Activated naive CD4-positive, alpha-beta T cell treated with anti-CD3 and anti-CD28 coated beads for 36 hours (primary cell): ENCODE measurements at places on chromosomes 2 and 18. TPM values are rescaled to one million over a fixed set of nuclear protein-coding genes. Genes with fewer than 3 reads are reported as not detected.
A peak's percentile ranks its signal among the peaks of the same experiment; 100 is the strongest.

GRCh38 chr2:41061356-41061755 is 609.5 kb upstream of the SLC8A1 start:
- no peak for DNase-seq

GRCh38 chr18:59911600-59911999 is 11.8 kb downstream of the PMAIP1 start:
- DNase-seq = no peak

DNA sequence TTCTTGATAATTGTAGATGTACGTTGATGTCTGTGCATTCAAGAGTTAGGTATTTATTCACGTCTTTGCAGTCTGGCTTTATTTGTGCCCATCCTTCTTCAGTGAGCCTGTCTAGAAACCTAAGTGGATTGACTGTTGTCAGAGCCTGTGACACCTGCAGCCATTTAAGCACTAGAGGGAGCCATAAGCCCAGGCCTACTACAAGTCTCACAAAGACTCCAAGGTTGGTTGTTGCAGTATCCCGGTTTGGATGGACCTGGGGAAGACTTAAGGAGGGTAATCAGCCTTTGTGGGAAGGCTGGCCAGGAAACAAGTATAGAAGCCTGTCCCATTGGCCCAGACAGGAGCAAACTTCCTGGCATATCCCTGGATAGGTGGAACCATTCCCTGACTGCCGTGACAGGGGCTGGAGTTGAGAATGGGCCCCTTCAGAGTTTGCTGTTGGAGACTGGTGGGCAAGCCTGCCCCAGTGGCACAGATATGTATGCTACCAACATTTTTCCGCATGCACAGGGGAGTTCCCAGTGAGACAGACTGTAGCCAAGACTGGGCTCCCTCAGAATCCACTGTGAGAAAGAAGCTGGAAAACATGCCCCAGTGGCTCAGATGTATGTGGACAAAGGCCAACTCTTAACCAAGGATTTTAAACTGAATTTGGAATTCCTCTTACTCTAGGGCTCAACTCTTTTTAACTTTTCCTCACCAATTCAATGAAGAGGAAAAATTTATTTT is 9.3 kb upstream of the LRRC30 start:
- DNase-seq = peak; percentile 24

DNA sequence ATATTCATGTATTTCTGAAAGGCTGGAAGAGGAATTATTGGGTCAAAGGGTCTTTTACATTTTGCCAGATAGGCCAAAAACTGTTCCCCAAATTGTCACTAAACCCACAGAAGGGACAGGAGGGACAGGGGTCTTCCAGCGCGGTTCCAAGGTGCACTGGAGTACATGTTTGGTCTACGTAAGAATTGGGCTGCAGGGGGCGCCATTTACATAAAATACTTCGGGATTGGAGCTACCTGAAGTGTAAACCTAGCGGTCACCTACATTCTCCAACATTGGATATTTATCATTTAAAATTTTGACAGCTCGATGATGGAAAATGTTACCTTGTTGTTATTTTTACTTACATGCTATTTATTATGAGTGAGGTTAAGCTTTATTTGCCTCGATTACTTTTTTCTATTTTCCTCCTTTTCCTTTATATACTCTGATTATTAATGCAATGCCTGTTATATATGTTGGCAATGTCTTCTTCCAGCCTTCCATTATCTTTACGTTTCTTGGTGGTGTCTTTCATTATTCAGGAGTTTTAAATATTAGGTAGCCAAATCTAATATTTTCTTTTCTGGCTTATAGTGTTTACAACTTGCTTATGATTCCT is 43.0 kb upstream of the RAB6C start:
- no peak for DNase-seq

The SERPINB3 gene
- total RNA-seq = not detected

DNA sequence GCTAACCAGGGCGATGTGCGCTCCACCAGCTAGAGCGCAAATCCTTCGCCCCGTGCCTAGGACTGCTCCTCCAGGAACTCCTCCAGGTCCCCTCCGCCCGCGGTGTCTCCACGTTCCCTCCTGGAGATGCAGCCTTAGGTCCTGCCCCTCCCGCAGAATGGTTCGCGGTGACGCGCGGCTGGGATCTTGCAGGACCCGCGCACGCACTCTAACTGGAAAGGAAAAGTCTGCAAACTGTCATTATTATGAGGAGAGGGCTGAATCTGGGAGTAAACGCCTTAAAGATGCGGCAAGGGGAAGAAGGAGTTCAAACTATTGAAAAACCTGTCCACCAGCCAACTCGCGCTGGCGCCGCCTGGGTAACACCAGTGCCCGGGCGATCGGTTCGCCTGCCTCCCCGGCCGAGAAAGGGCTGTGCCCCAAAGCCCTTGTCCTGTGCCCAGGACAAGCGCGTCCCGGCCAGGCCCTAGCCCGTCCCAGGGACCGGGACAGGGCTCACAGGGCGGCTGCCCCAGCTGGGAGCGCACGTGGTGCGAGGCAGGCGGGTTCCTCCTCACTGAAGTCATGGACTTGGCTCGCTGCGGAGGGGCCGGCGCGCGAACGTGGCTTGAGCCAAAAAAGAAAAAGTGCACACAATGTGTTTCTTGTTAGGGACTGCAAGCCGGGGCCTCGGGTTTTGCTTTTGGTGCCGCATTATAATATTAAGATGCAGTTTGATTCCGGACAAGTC is 5.5 kb upstream of the ID2 start:
- no peak for DNase-seq
